CD4-positive, alpha-beta memory T cell (primary cell): ENCODE measurements at places on chromosomes 16 and 17.

GRCh38 chr17:12320286-12320685, 299.6 kb downstream of the MAP2K4 start:
- no peak for DNase-seq

GRCh38 chr17:41814195-41814594, 1.4 kb downstream of the FKBP10 start:
- DNase-seq = no peak

GRCh38 chr17:5980941-5981340, 89.2 kb upstream of the WSCD1 start:
- no peak for DNase-seq

GRCh38 chr17:75088465-75089417, 987 bp downstream of the SLC16A5 start:
- DNase-seq = no peak
